ENCODE measurements at places on chromosomes 3 and 15.

DNA sequence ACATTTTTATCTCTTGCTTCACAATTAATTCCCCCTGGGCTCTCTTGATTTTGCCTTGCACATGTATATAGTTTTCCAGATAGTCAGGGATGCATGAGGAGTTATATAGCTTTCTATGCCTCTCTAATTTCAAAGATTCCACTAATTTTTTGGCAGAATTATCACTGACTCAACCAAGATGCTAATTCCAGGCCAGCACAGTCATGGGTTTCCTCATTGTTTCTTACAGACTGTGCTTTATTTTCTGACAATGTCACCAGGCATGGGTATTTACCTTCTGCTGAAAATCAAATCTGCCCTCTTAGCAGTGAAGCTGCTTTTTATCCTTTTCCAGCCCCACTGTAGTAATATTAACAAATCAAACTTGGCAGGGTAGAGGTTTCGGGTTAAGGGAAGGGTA, 1520.6 kb upstream of the CADM2 start:
- DNase-seq = no peak

DNA sequence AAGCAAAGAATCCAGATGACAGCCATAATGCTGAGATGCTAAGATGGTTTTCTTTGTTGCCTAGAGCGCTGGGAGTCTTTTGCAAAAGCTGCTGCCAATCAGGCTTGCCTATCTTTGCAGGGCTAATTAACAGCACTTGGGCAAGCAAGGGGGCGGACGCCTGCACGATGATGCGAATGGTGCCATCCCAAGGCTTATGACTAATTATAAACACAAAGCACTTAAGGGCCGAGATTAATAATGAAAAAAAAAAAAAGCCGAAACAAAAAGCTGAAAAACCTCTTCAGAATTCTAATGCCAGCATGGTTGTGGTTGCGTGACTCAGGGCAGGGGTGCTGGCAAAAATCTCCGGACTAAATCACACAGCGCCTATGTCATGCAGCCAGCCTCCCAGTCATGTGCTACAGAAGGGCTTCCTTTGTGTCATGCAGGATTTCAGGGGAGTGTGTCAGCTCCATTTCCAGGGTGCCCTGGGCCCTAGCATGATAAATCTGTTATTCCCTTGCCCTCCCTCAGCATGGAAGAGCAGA, 185.0 kb upstream of the ANKRD28 start:
- DNase-seq = no peak

DNA sequence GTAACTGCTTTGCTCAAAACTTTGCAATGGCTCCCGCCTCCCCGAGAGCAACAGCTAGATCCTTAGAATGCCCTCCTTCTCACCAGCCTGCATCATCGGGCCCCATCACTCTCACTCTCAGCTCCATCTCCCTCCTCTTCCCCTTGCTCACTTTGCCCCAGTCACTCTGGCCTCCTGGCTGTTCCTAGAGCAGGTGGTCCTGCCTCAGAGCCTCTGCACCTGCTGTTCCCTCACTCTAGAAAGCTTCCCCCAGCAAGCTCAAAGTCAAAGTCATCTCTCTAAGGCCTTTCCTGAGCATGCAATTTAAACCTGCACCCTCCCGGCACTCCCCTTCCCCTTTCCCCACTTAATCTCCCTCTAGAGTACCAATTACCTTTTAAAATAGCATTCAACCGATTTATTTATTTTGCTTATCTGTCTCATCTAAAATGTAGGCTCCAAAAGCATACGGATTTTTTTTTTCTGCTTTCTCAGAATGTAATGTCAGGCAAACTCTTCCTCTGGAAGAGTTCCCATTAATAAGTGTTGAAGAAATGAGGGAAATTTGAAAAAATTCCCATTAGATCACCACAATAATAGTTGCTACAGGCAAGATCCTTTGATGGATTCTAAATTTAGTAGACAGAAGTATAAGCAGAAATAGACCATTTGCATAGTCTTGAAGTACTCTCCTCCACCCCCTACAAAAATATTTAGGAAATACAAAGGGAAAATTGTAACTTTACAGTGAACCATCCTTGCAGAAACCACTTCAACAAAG, 15.9 kb upstream of the HES1 start:
- no peak for DNase-seq

DNA sequence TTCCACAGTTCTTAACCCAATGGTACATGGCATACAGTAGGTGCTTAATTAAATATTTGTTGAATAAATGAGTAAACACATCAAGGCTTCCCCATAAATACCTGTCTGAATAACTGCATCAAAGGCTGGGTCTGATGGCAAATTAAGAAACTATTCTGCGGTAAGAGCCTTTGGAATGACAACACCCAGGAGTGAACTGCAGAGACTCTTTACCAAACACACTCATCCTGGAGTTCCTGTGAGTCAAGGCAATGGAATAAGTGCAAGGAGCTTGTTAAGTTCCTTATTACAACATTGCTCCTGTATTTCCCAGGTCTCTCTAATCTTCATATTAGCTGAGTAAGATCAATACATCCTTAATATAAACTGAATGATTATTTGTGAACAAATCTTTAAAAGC, 119.9 kb upstream of the STT3B start:
- no peak for DNase-seq

DNA sequence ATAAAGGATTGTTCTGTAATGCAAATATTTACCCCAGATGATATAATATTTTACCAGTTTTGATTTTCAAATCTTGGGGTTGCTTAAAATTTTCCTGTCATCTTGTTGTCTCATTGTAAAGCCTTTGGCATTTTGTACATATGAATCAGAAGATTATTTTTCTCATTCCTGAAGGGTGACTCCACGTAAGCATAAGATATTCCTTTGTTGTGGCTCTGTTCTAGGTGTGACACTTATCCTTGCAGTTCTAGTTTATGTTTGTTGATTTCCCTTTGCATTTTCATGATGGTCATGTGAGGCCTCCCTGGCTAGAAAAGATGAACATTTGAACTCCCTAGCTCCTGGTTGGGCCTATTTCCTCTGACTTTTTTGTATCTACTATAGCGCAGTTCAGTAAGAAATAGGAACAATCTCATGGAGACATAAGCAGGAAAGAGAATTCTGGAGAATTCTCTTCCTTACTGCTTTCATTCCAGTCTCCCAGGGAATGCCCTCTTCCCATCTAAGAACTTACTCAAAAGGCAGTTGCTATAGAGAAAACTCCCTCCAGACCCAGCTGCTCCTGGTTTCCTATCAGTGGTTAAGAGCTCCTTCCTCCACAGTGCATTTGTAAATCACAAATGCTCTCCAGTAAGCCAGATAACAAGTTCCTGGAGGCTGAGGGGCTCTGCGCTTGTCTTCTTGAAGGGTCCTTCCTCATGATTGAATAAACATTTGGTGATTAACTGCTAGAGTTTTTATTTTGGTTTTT, 124.7 kb downstream of the WNT5A start:
- DNase-seq = no peak
